ENCODE measurements at places on chromosomes 7 and 10.
A peak's percentile ranks its signal among the peaks of the same experiment; 100 is the strongest.

GRCh38 chr10:128047991-128048818 is 78.0 kb downstream of the MKI67 start:
- DNase-seq: no peak

- no peak for DNase-seq
These were observed 525.7 kb downstream of the KCNMA1 start for GRCh38 chr10:77111611-77112550.

GRCh38 chr7:54186336-54186735 is 355.8 kb upstream of the VSTM2A start:
- no peak for DNase-seq

DNA sequence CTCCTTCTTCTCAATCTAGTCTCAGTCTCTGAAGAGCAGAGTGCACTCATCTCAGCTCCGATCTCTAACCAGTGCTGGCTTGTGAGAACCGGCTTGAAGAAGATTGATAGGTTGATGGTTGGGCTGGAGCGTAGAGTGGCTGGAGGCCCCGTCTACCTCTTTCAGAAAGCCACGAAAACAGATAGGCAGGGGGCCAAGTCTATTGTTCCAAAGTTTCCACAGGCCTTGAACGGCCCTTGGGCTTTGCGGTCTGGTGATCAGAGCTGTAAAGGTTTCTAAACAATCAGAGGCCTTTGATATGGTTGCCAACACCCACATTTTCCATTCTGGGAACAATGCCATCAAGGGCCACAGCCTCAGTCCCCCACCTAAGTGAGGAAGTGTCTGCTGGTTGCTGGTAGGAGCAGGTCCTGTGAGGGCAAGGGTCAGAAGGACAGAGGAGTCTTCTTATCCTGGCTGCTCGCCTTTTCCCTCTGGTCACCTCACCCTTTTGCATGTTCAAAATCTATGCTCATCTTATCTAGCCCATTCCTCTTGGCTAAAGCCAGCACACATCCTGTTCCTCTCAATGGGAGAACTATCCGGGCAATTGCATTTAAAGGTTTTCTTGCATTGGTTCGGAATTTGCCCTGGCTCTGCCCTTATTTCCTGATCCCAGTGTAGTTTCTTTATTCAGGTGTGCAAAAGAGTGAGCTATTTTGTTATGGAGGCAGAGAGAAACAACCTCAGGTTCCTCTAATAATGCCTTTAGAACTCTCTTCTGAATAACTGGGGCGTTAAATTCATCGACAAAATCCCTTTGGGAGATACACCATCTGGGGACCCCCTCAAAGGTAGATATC is 70.3 kb upstream of the KMT2E start:
- peak; percentile 40 for DNase-seq

DNA sequence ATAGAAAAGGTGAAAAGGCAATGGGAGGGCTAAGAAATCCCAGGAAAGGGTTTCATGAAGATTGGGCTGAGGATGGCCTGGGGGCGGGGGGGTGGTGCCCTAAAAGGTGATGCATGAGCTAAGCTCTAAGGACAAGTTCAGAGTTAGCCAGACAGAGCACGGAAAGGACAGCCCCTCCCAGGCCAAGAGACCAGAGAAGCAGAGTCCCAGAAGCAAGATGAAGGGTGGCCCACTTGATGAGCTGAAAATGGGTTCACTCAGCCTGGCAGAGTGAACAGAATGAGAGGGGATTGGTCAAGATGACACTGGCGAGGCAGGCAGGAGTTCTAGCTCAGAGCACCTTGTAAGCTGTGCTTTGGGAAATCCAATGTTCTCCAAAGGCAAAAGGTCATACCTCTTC is 89.4 kb upstream of the GPR26 start:
- DNase-seq: no peak

DNA sequence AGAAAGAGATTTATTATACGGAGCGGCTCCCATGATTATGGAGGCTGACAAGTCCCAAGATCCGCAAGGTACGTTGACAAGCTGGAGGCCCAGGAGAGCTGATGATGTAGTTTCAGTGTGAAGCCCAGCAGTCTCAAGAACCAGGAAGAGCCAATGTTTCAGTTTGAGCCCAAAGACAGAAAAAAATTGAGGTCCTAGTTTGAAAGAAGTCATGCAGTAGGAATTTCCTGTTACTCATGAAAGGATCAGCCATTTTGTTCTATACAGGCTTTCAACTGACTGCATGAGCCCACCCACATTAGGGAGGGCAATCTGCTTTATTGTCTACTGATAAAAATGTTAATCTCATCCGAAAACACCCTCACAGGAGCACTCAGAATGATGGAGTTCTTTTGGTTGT is 51.5 kb downstream of the CCDC71L start:
- no peak for DNase-seq

DNA sequence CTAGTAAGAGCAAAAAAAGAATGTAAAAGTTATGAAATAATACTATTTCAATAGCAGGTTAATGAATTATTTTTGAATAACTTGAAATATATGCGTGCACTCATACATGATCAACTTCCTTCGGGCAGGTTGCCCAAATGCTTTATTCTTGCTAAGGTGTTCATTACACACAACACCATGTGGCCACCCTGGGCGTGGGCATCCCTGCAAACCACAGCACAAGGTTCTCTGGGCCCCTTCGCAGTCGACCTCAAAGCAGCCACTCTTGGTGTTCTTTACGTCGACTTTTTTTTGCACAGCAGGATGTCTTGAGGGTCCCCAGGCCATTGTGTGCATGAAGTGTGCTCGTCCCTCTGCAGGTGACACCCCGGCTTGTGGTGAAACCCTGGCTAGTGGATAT is 300.7 kb upstream of the PITRM1 start:
- DNase-seq: no peak

DNA sequence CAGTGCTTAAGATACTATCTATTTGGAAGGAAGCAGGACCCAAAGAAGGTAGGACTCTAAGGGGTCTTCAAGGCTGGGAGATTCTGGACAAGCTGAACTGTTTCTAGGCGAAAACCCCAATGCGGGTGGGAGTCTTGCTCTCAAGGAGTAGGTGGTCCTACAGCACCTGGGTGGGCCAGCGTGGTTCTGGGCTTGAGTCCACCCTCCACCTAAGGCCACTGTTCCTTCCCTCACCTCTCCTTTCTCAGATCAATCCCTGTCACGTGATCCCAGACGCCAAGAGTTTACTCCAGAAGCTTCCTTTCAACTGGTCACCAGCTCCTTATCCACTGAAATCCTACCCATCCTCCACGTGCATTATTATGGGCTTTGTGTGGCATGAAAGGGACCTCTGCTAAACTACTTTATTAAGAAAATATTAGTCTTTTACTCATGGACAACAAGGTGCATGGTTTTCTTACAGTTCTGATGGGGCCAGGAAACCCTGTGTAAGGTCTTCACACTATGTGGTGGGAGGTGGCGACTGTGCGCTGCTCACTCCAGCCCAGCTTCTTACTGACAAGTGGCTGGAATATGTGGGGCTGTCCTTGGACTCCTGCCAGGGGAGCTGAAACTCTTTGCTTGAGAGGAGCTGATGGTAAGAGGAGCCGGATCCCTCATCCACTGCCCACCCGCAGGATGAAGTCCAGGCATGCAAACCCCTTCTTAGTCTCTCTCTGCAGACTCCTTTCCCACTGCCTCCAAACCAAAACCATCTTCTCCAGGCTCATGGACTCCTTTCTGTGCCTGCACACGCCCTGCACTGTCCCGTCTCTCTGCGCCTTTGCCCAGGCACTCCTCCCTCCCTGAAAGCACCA is 1.6 kb downstream of the ZNF746 start:
- DNase-seq: no peak

- no peak for DNase-seq
These were observed 75.0 kb upstream of the TES start for GRCh38 chr7:116135306-116135705.

- no peak for DNase-seq
These were observed 81.5 kb downstream of the NXPH1 start for GRCh38 chr7:8514781-8515519.

DNA sequence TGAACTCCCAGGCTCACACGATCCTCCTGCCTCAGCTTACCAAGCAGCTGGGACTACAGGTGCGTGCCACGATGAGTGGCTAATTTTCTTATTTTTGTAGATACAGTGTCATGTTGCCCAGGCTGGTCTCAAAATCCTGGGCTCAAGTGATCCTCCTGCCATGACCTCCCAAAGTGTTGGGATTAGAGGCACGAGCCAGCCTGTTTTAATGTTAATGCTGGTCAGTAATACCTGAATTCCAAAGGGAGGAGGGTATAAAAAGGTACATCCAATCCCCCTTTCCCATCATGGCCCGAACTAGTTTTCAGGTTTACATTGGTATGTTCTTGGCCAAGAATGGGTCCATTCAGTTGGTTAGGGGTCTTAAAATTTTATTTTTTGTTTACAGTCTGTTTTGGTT is 329.1 kb downstream of the PARD3 start:
- DNase-seq: no peak

DNA sequence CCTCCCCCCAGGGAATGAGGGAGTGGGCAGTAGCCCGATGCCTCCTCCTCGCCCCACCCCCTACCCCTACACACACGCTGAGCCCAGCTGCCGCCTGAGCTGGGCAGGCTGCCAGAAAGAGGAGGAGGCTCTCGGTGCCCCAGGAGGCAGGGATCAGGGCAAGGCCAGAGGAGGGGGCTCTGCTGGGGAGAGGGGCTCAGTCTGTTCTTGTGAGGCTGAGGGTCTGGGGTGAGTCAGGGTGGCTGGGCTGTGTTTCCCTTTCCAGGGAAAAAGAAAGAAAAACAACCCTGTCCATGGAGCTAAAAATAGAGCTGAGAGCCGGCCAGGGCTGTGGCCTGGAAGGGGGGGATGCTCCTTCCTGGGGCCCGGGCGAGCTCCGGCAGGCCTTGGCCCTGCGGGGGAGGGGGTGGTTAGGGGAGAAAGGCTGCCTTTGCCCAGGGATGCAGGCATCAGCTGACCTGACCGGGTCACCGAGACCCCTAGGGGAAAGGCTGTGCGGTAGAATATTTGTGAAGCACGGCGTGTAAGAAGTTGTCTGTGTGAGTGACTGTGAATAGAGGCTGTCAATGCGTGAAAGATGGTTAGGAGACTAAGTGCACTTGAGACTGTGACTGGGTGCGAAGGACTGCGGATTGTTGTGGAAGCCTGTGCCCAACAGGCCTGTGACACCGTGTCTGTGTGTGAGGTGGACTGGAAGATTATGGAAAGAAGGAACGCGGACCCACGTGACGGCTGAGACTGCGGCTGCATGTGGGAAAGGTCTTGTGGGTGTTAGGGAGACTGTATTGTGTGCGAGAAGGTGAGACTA is 1.2 kb upstream of the LZTS2 start:
- peak; percentile 39 for DNase-seq

- DNase-seq: no peak
These were observed 114.0 kb downstream of the CALN1 start for GRCh38 chr7:72298091-72298490.

- DNase-seq: no peak
These were observed 11.6 kb downstream of the FRG2B start for GRCh38 chr10:133614830-133615580.

- DNase-seq: no peak
These were observed 97.0 kb upstream of the AMPH start for GRCh38 chr7:38728145-38728544.

- no peak for DNase-seq
These were observed 67.1 kb downstream of the CUBN start for GRCh38 chr10:17062493-17062892.

DNA sequence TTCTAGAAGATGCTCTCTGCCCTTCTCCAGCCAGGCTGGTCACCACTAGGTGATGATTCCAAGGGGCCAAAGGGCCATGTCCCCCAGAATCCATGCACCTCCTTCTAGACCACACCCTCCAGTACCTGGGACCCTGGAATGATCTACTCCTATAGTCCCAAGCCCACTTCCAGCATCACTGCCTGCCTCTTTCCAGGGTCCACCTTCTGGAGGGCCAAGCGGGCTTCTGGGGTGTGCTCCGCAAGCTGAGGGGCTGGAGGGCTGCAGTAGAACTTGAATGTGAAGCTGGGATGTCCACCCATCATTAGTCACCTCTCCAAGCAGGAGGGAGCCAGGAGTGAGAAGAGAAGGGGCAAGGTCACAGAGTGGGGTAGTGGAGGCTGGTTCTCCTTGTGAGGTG is 234.4 kb upstream of the MYO3A start:
- no peak for DNase-seq

GRCh38 chr7:20862554-20862953 is 75.9 kb upstream of the SP8 start:
- no peak for DNase-seq

DNA sequence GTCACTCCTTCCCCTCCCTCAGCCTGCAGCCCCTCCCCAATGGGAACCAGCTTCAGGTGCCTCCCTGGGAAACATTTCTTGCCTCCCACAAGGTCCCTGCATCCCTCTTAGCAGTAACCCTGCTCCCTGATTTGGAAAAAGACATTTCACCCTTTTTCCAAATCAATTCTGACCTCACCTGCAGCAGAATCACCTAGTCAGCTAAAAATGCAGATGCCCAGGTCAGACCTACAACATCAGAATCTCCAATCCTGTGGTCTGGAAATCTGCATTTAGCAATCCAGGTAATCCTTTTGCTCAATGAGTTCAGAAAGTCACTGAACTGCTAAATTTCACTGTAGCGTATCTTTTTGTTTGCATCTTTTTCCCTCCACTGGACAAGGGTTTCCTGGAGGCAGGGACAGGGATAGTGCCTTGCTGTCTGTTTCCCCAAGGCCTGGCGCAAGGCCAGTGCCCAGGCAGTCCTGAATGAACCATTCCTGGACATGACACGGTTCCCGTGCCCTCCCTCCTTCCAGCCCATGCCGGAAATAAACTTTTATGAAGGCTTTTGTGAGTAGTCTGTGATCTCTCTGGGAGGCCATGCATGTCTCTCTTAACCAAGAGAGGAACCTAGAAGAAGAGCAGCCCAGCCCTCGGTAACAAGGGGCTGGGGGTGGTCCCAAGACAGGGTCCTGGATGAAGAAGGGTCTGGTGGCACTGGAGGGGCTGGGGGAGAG is 44.0 kb downstream of the COL13A1 start:
- no peak for DNase-seq

DNA sequence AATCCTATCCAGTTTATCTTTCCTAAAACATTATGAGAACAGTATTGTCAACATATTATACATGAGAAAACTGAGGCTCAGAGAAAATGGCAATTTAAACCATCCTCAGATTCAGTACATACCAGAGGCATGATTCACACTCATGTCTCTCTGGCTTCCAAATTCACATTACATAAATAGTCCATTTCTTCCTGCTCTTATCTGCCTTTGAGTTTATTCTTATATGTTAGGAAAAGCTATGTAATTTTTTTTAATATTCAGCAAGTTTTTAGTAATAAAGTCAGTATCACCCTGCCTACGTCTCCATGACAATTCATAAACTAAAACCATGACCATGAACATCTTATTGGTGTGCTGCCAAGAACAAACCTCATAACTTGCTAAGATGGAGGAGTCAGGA is 1260.2 kb upstream of the SORCS1 start:
- DNase-seq: no peak

DNA sequence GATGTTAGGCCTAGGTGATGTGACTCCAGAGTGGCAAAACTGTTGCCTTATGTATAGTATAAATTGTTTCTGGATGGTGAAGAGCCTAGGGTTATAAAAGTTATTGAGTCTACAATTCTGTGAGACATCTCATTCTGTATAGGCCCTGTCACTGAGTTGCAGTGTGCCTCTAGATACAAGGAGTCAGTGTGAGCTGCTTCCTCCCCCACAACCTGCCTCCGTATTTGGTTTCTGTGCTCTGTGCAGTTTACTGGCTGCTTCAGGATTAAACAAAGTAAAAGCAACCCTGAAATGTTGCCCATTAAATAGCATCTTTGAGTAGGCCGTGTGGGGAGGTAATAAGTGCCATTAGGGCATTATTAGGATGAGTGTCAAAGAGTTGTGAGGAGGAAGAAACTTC is 1.9 kb upstream of the IFRD1 start:
- DNase-seq: no peak
